GM19239 (cell line): ENCODE measurements at places on chromosomes 6 and 20.

DNA sequence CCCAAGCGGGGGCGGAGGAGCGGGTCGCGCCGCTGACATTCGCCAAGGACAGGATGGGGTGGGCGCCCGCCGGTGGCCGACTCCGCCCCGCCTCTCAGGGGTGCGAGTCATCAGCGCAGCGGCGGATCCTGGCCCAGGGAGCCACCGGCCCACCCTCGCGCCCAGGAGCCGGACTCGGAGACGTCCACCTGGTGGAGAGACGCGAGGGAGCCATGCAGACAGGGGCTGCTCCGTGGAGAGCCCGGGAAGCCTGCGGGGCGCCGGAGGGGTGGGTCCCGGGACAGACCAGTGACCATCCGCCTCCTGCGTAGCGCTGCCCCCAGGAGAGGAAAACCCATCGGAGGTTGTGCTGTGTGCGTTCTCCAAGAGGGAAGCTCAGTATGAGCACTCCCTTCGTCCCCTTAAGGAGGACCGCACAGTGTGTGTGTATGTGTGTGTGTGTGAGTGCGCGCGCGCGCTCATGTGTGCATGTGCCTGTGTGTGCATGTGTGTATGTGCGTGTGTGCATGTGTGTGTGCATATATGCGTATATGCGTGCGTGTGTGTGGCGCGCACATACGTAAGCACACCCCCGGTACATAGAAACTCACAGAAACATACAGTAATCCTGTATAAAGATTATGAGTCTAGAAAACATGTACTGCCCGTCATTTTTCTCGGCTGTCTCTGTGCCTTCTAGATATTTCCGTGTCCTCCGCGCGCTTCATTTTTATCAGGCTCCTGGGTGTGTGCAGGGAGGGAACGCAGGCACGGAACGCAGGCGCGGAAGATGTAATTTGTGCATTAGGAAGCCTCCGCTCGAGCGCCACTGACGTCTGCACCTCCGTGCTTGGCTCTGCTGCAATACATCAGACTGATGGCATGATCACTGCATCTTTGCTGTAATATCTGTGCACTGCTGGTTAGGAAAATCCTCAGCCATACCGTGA, 158.9 kb downstream of the TBXT start:
- no peak for DNase-seq

GRCh38 chr20:52268184-52268749, 76.7 kb upstream of the ZFP64 start:
- DNase-seq: no peak

DNA sequence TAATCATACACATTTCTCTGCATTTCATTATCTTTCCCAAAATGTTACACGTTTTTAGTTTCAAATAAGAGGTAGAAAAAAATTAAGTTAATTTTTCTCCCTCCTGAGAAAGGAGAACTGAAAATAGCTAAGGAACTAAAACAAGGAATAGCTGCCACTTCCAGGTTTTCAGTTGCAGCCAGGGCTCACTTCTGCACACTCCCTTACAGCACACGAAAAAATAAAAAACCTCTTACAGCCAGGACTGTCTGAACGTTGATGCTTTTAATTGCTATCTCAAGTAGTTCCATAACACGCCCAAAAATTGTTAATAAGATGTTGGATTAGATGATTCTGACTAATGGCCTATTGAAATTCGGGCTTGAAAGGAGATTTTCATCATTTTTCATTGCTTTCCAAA, 153.7 kb upstream of the THBS2 start:
- no peak for DNase-seq

- DNase-seq: no peak
Observed at GRCh38 chr6:43013097-43013842, 476 bp downstream of the MEA1 start.

DNA sequence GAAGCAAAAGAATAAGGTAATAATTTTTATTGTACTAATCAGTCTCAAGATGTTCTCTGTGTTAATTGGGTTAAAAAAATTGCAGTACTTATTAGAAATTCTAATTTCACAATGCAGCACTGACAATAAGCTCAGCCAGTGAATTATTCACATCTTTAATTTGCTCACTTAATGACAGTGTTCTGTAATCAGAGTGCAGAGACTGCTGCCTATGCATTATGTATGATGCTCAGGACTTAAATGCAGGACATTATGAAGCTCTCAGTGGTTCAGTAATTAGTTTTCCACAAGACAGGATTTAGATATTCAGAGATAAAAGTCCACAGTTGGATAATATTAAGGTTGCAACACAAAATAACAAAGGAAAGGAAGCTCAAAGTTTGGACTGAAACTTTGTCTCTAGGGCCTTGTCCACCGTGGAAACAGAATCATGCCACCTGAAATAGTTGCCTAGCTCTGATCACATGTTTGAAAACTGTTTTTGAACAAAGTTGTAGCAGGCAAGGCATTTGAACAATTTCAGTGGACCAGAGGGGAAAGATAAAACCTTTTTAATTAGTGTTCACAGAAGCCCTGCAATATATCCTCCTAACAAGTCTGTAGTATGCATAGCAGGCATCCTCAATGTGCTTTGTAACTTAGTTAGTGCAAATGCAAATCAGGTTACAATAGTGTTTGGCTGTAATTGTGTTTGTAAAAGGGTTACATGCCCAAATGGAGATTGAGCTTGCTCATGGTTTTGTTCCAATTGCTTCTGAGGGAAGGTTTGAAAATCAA, 23.7 kb upstream of the MMS22L start:
- no peak for DNase-seq

GRCh38 chr6:79469376-79470246, 67.6 kb downstream of the LCA5 start:
- DNase-seq: no peak

DNA sequence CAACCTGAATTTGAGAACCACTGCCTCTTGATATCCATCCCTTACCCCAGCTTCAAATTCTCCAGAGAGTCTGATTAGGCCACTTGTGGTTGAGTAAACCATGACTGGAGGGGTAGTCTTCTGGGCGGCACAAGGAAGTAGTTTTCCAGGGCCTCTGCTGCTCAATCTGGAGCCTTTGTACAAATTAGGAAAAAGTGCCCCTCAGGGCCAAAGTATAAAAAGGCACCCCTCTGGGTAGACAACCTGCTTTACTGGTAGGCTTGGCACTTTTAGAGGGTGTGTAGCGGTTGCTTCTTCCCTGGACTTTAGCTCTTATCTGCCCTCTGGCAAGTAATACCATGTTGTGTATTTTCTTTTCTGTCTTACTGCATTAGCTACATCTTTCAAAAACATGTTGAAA, 32.9 kb upstream of the RPL7L1 start:
- no peak for DNase-seq

DNA sequence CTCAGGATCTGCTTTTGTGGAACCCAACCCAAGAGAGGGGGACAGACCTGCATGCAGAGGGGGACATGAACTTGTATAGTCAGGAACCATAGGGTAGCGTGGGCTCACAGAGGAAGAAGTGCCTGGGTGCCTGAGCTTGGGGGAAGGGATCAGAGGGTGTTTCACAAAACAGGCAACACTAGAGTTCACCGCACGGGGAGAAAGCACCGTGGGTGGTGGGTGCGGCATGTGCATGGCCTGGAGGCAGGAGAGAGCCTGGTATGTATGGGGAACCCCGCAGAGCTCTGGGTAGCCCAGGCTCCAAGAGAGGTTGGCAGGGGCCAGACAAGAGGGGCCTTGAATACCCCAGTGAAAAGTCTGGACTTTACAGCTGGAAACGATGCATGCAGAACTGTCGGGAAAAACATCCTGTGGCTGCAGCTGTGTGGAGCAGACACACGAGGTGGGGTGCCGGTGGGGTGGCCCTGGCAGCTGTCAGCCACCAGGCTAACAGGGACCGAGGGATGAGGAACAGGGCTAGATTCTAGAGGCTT, 6.7 kb upstream of the EMILIN3 start:
- DNase-seq: no peak

DNA sequence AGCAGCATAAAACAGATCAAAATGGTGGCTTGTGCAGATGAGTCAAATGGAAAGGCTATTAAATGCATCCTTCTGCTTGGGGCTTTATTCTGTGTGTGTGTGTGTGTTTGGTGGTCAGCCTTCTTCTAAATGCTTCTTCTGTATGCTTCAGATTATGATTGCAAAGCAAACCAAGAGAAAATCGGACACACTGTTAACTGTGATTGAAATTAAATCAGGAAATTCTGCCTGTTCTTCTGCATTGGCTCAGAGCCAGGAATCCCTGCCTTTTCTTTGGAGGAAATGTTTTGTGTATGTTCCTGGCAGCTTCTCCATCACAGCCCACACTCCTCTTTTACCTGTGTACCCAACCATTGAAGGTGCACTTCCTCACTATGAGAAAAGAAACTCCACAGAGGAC, 22.3 kb upstream of the PDE10A start:
- DNase-seq: no peak

- DNase-seq: no peak
Observed at GRCh38 chr6:97029552-97029951, 105.0 kb downstream of the KLHL32 start.
